Stimulated activated CD8-positive, alpha-beta memory T cell treated with anti-CD3 and anti-CD28 coated beads, Interleukin-7, amount 100 ng/mL, for 1 hour (primary cell): ENCODE measurements at places on chromosomes 5 and 9.

GRCh38 chr9:7762600-7762999 is 37.0 kb downstream of the DMAC1 start:
- no peak for DNase-seq

GRCh38 chr5:125578551-125578950 is 832.1 kb upstream of the ZNF608 start:
- DNase-seq: no peak

DNA sequence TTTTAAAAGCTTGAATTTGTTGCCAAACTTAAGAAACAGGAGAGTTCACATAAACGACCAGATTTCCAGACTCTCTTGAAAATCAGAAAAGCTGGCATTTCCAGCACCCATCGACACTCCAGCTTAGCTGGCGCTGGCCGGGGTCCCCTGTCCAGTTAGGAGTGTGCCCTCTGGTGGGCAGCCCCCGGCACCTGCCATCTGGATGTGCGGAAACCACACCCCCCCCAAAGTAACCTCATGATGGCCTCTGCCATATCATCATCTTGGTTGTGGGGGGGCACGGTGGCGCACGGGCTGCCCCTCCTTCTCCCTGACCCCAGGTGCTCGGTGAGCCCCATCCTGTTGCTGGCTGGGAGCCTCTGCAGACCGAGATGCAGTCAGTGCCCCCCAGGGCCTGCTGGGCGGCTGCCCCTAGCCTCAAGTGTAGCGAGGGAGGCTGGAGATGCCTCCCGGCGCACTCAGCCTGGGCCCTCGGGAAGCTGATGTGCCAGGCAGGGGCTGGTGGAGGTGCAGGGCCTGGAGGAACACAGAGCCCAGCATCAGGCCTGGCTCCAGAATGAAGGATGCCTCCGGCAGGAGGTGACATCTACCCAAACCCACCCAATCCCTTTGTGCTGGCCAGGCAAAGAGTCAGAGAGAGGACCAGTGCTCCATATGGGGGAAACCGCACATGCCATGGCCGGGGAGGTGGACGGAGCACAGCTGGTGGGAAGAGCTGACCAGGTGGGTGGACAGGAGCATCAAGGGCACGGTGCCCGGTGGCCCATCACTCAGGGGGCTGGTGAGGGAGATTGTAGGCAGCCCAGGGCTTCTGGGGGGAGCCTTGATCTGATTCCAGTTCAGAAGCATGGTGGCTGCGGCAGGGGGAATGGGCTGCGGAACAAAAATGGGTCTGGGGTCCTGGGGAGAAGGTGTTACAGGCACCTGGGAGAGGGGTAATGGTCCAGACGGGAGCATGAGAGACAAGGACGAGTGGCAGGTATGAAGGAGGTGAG is 70.6 kb downstream of the ADAMTS2 start:
- no peak for DNase-seq

DNA sequence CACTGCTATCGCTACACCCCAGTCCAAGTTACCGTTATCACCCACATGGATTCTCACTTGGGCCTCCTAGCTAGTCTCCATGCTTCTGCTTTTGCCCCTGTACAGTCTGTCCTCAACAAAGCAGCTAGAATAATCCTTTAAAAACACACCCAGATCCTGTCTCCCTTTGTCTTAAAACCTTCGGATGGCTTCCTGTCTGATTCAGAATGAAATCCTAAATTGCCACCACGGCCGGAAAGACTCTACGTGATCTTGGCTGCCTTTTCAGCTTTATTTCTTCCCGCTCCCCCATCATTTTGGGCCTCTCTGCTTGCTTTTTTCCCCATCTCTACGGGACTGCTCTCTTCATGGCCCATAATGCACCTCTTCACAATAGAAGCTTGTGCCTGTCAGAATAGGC is 33.4 kb downstream of the GDNF start:
- no peak for DNase-seq

DNA sequence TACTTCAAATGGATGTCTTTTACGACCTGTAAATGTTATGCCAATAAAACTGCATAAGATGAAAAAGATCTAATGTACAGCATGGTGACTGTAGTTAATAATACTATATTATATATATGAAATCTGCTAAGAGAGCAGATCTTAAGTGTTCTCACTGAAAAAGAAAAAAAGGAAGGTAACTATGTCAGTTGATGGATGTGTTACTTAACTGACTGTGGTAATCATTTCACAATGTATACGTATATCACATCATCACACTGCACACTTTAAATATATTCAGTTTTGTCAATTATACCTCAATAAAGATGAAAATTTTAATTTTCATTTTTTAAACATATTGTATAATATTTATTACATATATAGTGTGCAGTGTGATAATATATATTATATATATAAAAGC is 31.9 kb downstream of the THBS4 start:
- no peak for DNase-seq
